ENCODE measurements at places on chromosomes 2 and 18.

DNA sequence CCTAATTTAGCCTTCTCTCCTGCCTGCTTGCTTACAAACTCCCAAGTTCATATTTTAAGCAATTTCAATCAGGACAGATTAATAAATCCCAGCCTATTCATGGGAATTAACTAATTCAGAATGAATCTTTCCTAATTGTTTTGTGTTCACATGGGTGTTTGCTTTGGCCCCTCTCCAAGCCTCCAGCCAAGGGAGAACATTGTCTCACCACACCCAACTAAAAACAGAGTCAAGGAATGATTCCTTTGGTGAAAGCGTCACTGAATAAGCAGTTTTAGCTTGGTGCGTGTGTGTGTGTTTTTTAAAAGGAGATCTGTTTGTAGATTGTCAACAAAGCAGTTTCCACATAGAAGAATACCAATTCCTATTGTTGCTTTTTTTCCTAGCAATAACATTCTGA is 43.0 kb upstream of the DSG1 start:
- DNase-seq, result no peak

GRCh38 chr2:129827311-129828090 is 152.0 kb upstream of the RAB6C start:
- DNase-seq, result no peak

DNA sequence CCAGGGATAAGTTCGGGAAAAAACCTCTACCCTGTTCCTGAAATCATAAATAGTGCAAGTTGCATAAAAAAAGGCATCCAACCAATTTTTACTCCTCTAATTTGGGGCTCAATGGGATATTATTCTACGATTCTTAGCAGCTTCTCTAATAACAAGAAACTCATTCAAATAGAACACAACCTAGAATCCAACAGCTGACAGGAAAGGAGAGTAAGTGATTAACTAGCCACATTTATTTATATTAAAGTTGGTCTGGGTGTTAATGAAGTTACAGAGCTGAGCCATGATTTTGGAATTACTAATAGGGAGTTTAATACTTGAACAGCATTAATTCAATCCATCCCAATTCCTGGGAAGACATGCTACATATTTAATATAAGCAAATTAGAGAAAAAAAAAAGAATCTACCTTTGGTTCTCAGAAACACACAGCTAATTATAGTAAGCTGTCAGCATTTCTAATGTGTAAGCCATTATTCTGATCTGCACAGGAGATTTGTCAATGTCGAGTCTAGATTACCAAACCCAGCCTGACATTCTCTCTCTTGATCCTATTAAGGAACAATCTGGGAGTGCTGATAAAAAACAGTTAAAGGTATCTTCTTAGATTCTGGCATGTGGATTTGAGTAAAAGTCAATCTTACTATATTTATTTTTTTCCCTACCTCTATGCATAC is 267.7 kb downstream of the NBAS start:
- DNase-seq, result no peak

GRCh38 chr2:46188041-46188716 is 109.0 kb upstream of the EPAS1 start:
- no peak for DNase-seq

- DNase-seq, result no peak
Observed at GRCh38 chr2:202450785-202451184, 74.7 kb downstream of the BMPR2 start.

Data from pons (tissue), 1 donor.